ENCODE measurements at places on chromosomes 2 and 18. TPM values are rescaled to one million over a fixed set of nuclear protein-coding genes. Genes with fewer than 3 reads are reported as not detected.

Gene RIT2
- not detected for total RNA-seq

Gene UGT1A4
- not detected for total RNA-seq

Gene FSHR
- total RNA-seq: not detected

Gene APCDD1
- total RNA-seq: not detected

Gene SERPINB2
- total RNA-seq: 1.5 TPM

Gene SPP2
- total RNA-seq: not detected

Gene HOXD11
- total RNA-seq: not detected

Gene PPP1R1C
- not detected for total RNA-seq

Gene TNFAIP6
- not detected for total RNA-seq

Gene NEURL3
- total RNA-seq: 0.26 TPM

Gene IL1B
- 1.6 TPM for total RNA-seq

Gene NT5C1B
- total RNA-seq: not detected

Gene MC4R
- total RNA-seq: not detected

Gene POMC
- total RNA-seq: 5.6 TPM

Gene B3GNT7
- total RNA-seq: 0.40 TPM

Gene CPLX4
- total RNA-seq: not detected

Gene SLC9A2
- total RNA-seq: 0.03 TPM

Gene ITPRIPL1
- 30.2 TPM for total RNA-seq

Data from activated T-cell treated with anti-CD3 and anti-CD28 coated beads, Interleukin-2, amount 50 U/mL, for 4 hours (primary cell).